ENCODE measurements at places on chromosomes 6 and 20.
A peak's percentile ranks its signal among the peaks of the same experiment; 100 is the strongest.

DNA sequence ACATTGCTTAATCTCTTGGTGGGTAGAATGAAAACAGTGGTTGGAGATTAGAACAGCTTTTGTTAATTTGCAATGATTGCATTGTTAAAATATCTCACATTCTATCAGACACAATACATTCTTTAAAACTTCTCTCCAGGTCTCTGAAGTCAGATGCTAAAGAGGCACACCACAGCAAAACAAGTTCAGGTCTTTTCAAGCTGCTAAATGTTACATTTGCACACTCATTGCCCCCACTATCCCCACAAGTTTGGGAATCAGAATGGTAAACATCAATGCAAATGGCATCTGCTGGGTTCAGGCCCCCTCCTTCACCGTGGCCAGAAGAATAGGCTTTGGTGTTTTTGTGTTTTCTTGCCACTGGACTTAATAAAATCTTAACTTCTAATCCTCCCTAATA is 10.1 kb upstream of the HAO1 start:
- DNase-seq: no peak

DNA sequence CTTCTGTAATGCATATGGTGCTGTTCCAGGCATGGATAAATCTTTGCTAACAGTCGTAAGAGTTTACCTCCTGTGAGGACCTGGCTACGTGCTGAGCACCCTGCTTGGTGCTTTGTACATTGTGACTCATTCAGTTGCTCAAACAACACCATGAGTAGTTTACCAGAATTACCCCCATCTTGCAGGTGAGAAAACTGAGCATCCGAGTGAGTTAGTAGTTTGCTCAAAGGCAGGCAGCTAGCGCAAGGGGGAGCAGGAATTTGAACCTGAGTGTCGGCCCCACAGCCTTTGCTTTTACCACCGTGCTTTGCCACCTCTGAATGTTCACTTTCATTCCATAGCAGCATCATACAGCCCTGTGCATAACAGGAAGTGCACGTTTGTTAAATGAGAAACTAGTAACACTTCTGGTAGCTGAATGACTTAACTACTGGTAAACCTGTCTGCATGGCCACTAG is 121.9 kb downstream of the MTHFD1L start:
- DNase-seq: no peak

DNA sequence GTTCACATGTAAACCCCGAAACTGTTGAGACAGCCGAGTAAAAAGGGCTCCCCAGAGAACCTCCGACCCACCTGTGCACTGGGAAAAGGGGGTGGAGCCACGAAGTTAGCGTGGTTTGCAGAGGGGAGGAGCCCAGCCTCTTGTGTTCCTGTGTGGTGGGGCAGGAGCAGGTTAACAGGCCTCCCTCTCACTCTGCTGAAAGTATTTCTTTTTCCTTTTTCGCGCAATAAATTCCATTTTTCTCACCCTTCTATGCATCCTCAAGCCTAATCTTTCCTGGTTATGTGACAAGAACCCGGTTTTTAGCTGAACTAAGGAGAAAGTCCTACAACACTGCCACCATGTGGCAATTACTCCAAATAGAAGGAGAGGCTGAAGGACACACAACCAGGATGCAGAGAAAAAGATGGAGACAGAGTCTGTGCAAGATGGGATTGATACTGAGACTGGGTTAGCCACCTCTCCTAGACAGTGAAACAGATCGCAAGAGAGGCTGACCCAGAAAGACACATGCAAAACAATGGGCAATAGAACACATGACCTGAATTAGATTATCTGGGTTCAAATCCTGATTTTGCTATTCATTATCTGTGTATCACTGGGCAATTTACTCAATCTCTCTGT is 168.7 kb upstream of the PRSS16 start:
- DNase-seq: peak; percentile 83

DNA sequence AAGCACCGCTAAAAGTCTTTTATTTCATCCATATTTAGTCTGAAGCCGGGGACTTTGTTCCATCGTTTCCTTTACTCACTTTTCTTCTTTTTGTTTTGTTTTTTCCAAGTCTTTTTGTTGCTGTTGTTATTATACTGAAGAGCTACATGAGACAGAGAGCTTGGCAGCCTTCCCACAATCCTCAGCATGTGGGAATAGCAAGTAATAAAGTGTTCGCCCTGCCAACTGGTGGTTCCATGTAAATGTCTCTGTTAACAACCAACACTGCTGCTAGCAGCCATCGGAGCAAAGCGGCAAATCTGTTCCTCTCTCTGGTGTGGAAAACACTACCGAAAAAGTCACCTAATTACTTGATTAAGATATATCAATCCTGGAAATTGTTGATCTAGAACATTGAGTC is 437.8 kb upstream of the ID4 start:
- DNase-seq: no peak

- DNase-seq: no peak
Observed at GRCh38 chr20:7841971-7842310, 98.3 kb downstream of the HAO1 start.

- no peak for DNase-seq
Observed at GRCh38 chr6:121356575-121356974, 22.3 kb upstream of the TBC1D32 start.

GRCh38 chr6:89630488-89630887 is 8.1 kb downstream of the LYRM2 start:
- no peak for DNase-seq

DNA sequence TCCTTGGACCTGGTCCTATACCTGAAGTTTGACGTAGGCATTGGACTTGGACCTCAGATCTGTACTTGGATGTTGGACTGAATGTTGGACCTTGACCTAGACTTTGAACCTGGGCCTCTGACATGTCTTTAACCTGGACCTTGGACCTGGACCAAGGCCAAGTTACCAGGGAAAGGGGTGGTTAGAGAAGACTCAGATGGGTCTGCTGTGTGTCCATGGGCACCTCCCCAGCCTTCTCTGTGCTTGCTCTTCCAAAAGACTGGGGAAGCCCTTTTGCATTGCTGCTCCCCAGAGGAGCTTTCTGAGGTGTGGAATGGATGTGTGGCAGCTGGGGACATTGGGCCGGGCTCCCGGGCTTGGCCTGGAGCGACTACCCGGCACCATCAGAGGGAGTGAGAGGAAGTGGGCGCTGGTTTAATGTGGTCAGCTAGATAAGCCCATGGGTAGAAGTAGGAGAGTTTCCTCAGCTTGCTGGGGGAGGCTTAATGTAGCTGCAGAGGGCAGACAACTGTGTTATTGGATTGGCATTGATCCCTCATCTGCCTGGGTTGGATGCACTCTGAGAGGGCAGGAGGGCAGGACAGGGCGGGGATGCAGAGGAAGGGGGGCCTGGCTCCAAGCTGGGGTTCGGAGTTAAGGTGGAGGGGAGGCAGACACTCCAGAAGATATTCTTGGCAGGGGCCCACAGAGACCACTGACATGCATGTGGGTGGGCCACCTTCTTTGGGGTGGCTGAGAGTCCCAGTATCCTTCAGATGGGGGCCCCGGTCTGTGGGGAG is 4.2 kb downstream of the SCRT2 start:
- DNase-seq: no peak

- no peak for DNase-seq
Observed at GRCh38 chr6:114032721-114033120, 61.8 kb upstream of the HDAC2 start.

DNA sequence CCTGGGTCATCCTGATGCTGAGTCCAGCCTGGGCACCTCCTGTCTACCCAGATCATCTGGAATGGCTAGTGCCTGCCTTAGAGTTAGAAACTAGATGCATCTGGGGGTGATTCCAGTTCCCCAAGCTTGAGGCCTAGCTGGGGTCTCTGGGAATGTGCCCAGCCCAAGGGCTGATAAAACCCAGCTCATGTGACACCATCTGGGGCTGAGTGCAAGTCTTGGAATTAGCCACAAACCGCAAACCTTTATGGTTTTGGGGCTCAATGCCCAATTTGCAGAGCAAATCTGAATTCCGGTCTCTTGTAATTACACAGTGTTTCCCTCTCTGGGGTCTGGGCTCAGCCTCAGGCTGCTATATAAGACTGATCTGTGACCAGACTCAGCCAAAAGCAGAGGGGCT is at the start of gene BPIFB4:
TSS of gene BPIFB4 (plus strand) at position 385 of the 400 bp plus-strand sequence. CDS start 1,884 bp downstream, outside the sequence.
- no peak for DNase-seq

- no peak for DNase-seq
Observed at GRCh38 chr20:47228654-47229053, 127.8 kb downstream of the ZMYND8 start.

- no peak for DNase-seq
Observed at GRCh38 chr20:49630396-49630951, 62.5 kb upstream of the PTGIS start.

DNA sequence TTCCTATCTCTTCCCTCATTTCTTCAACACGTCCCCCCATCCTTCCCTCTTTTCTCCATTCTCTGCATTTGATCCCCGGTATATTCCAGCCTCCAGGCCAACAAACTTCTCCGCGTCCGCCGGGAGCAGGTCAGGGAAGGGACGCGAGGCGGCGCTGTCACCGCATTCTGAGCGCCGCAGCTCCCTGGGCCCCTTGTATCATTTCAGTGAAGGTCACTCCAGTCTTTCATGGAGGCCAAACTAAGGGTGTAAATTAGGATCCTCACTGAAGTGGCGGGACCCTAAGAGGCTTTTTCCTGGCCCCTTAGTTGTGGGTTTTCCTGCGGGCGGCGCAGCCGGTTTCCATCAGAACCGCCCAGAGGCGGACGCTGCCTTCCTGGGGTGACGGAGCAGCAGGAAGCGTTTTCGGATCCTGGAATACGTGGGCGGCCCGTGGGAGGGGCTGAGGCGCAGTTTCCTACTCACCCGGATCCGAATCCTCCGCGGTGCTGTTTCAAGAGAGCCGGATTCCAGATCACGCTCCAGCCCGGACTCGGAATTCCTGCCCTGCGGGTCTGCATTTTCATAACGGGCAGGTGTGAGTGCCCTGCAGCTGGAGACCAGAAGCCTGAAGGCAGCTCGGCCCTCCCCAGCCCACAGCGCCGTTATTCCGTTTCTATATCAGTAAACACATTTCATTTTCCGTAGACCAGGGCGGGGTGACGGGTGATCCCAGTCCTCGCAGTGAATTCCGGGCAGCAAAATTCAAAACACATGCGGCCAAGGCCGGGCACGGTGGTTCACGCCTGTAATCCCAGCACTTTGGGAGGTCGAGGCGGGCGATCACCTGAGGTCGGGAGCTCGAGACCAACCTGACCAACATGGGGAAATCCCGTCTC is 3.6 kb upstream of the MICA start:
- DNase-seq: peak; percentile 50

- DNase-seq: no peak
Observed at GRCh38 chr6:149112976-149113375, 204.5 kb upstream of the TAB2 start.

GRCh38 chr6:26031151-26031594 is 56.1 kb upstream of the HFE start:
- DNase-seq: peak; percentile 72

- no peak for DNase-seq
Observed at GRCh38 chr20:20450521-20450920, 82.6 kb downstream of the INSM1 start.

DNA sequence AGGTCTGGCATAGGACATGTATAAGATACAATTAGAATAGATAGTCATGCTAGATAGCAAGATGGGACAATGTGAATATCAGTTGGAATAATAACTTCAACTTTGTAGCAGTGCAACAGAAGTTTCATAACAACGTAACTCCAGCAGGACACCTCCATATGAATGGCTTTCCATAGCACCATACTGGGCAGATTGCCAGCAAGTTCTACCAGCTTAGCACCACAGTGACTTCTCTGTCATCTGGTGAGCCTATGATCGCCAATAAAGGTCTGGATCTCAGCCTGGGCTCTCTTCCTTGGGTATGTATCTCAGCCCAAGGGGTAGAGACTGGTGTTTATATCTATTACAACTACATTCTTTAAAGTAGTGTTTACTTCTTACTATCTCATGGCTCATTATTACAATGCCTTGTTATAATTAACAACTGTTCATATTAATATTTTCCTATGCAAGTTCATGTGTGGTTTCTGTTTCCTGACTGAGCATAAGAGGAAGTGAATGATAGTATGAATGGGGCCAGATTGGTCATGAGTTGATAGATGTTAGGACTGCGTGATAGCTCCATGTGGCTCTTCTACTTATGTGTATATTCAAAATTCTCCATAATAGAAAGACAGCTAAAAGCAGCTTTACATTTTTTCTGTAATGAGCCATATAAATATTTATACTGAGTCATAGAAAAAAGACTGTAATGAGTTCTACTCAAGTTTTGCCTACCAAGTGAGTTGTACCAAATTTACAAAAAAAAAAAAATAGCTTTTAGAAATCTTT is 22.9 kb downstream of the HTR1B start:
- DNase-seq: peak; percentile 71

GRCh38 chr6:111113336-111114086 is 26.2 kb downstream of the SLC16A10 start:
- peak; percentile 21 for DNase-seq

- DNase-seq: no peak
Observed at GRCh38 chr6:69090132-69090531, 455.1 kb downstream of the ADGRB3 start.

- DNase-seq: no peak
Observed at GRCh38 chr6:53917464-53917842, 122.6 kb downstream of the LRRC1 start.

DNA sequence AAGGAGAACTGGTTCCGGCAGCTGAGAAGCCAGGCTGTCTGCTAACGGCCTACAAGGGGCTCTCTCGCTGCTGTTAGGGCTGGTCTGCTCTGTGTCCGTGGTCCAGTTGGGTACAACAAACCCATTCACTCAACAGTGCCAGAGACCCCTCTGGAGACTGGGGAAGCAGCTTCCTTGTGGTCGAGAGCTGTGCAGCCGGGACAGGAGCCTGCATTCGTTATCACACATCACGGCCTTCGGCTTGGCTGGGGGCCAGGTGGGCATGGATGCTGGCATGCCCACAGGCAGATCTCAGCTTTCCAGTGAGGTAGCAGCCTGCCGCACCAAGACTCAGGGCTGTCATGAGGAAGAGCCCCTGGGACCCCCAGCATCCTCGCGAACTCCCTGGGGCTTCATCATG is 124.7 kb downstream of the PREX1 start:
- DNase-seq: no peak

DNA sequence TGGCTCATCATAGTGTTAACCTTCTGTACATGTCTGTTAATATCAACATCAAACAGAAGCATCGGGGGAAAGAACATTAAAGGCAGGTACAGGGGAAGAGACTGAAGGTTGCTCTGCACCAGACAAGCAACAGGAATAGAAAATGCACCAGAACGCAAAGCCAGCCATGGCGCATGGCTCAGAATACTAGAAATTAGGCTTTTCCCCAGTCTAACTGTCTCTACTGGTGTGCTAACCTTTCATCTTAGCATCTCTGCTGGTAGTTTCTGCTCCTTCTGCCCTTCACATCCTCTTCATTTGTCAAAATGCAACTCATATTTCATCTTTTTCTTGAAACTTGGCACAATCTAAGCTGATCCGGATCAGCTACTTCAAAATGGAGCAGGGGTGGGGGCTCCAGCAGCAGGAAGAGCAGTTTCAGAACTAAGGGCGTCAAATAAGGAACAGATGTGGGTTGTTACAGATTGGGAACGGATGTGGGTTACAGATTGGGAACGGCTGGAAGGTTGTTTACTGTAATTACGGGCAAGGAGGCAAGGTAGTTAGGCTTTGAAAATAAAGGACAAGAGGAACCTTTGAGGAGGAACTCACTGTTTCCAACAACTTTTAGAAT is 13.1 kb upstream of the RNASET2 start:
- DNase-seq: no peak

GRCh38 chr6:121540210-121540609 is 104.8 kb downstream of the GJA1 start:
- no peak for DNase-seq

Data from Kasumi-1 (cell line).